Epithelial cell of proximal tubule (primary cell): ENCODE measurements at places on chromosomes 16 and 17. TPM values are rescaled to one million over a fixed set of nuclear protein-coding genes. Genes with fewer than 3 reads are reported as not detected.

FOXN1 gene
- total RNA-seq, result not detected in 2 replicates

TMEM132E gene
- total RNA-seq, result not detected in 2 replicates

KRT12 gene
- not detected in 2 replicates for total RNA-seq

ZNF594 gene
- 1.7 and 3.3 TPM in 2 replicates for total RNA-seq

ZNF18 gene
- 4.0 and 4.3 TPM in 2 replicates for total RNA-seq

CTRL gene
- total RNA-seq, result 1.6 and 2.1 TPM in 2 replicates

CDH13 gene
- total RNA-seq, result 38.6 and 85.4 TPM in 2 replicates

HSF5 gene
- 0.22 and 0.29 TPM in 2 replicates for total RNA-seq

IFI35 gene
- 17.6 and 21.2 TPM in 2 replicates for total RNA-seq

PDILT gene
- total RNA-seq, result not detected in 2 replicates

PRSS36 gene
- 0.29 and 1.3 TPM in 2 replicates for total RNA-seq

EVI2A gene
- total RNA-seq, result 0.29 TPM in 1 of 2 replicates, not detected in the other

PPP1R1B gene
- not detected in 2 replicates for total RNA-seq

CIITA gene
- 0.14 TPM in 1 of 2 replicates, not detected in the other for total RNA-seq

GP1BA gene
- total RNA-seq, result not detected in 2 replicates

CCL16 gene
- total RNA-seq, result not detected in 2 replicates

CCR7 gene
- total RNA-seq, result not detected in 2 replicates

CES1 gene
- not detected in 2 replicates for total RNA-seq

SMCR8 gene
- total RNA-seq, result 9.5 and 11.1 TPM in 2 replicates

LHX1 gene
- 43.1 and 51.9 TPM in 2 replicates for total RNA-seq

RILP gene
- total RNA-seq, result 18.2 and 21.4 TPM in 2 replicates

CTF1 gene
- total RNA-seq, result 0.87 and 4.3 TPM in 2 replicates

HCRT gene
- total RNA-seq, result not detected in 2 replicates

CCL3 gene
- 1.3 TPM in 1 of 2 replicates, not detected in the other for total RNA-seq

TRPV2 gene
- total RNA-seq, result 8.5 and 28.4 TPM in 2 replicates

AOC2 gene
- 0.22 TPM in 1 of 2 replicates, not detected in the other for total RNA-seq

RAP1GAP2 gene
- total RNA-seq, result 24.3 and 30.4 TPM in 2 replicates

SLC7A5 gene
- total RNA-seq, result 55.1 and 182 TPM in 2 replicates

ST6GALNAC1 gene
- 0.36 and 0.52 TPM in 2 replicates for total RNA-seq

CA5A gene
- total RNA-seq, result not detected in 2 replicates

MAP2K3 gene
- total RNA-seq, result 21.8 and 24.7 TPM in 2 replicates

ZNF624 gene
- total RNA-seq, result 1.3 and 1.8 TPM in 2 replicates

BAIAP2 gene
- total RNA-seq, result 44.0 and 77.3 TPM in 2 replicates
